ENCODE measurements at places on chromosomes 16 and 17.

- no peak for DNase-seq
Observed at GRCh38 chr17:29136998-29137730, 43.0 kb downstream of the MYO18A start.

GRCh38 chr17:16881239-16881924 is 90.5 kb downstream of the TNFRSF13B start:
- DNase-seq: no peak

GRCh38 chr16:12314653-12315185 is 338.2 kb downstream of the SNX29 start:
- DNase-seq: no peak

GRCh38 chr17:78027121-78027520 is 68.6 kb downstream of the TNRC6C start:
- no peak for DNase-seq

GRCh38 chr17:65039336-65039988 is 17.1 kb downstream of the GNA13 start:
- peak; percentile 63 for DNase-seq

Measured in central memory CD8-positive, alpha-beta T cell (primary cell).